ENCODE measurements at places on chromosomes 6 and 20.

- no peak for DNase-seq
Measured at GRCh38 chr20:36447101-36447500, 94.2 kb upstream of the MYL9 start.

- DNase-seq, result no peak
Measured at GRCh38 chr6:141484711-141485110, 648.0 kb upstream of the GJE1 start.

DNA sequence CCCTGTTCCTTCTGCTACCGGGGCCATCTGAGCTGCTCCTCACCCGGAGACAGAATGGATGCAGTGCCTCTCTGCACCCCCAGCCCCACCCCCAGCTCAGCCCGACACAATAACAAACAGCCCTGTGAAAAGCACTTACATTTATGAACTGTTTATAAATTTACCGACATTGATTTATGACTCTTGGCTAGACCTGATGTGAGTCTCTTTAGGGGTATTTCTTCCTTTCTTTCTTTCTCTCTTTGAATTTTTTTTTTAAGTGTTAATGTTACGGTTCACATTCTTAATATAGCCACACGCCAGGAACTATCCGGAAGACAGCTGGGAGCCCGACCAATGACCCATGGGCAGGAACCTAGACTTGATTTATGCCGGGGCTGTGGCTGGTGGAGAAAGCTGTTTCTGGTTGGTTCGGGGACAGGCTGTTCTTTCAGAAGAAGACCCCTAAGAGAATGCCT, 266.3 kb downstream of the CDC5L start:
- DNase-seq, result no peak

DNA sequence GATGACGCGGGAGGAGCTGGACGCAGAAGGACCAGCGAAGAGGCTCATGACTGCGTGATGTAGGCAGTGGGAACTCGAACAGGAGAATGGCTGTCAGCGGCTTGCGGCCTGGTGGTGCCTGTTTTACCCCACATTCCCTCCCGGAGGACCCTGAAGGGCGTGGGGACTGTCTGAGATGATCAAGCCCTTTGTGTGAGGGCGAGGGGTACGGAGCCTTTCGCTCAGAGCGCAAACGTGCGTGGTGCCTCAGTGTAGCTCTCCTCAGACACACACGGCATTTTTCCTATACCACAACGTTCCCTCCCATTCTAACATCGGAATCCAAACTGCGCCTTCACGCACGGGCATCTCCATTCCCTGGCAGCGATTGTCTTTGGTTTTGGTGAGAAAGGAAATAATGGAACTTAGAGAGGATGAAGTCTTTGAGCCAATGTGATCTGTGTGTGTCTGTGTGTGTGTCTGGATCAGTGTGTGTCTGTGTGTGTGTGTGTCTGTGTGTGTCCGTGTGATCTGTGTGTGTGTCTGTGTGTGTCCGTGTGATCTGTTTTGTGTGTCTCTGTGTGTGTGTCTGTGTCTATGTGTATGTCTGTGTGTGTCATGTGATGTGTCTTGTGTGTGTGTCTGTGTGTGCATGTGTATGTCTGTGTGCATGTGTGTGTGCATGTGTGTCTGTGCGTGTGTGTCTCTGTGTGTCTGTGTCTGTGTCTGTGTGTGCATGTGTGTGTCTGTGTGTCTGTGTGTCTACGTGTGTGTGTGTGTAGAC, 5.3 kb downstream of the PTK6 start:
- no peak for DNase-seq

GRCh38 chr6:116218172-116218633, 35.7 kb downstream of the TSPYL4 start:
- DNase-seq, result no peak

DNA sequence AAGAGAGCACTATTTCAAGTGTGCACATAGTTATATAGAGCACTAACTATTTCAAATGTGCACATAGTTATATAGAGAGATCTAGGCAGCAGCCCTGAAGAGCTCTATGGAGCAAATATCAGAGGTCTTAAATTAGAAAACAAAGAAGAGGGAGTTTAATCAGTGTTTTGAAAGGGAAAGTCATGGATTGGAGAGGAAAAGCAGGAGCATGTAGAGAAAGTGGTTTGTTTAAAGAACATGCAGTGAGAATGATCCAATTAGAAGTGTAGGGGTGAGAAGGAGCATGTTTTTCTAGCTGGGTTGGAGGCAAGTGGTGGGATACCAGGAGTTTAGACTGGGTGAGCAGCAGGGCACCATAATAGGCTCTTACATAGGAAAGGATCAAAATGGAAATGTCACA, 17.2 kb downstream of the TREML1 start:
- DNase-seq, result no peak

GRCh38 chr6:125995972-125996580, 9.7 kb downstream of the TRMT11 start:
- DNase-seq, result peak; percentile 52

- DNase-seq, result no peak
Measured at GRCh38 chr6:160781298-160781697, 79.3 kb downstream of the PLG start.

DNA sequence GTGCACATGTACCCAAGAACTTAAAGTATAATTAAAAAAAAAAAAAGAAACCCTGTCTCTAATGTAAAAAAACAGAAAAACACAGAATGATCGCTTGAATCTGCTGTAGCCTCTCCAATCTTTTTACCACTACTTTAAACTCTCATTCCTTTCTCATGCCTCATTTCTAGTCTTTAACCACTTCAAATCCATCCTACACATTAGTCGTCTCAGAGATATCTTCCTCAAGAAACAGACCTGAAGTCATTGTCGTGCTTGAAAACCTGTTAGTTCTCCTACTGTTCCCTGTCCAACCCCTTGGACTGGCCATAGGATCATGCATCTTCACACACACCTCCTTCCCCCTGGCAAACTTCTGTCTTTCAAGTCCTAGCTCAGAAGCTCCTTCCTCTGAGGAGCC, 112.1 kb upstream of the BCLAF1 start:
- no peak for DNase-seq

DNA sequence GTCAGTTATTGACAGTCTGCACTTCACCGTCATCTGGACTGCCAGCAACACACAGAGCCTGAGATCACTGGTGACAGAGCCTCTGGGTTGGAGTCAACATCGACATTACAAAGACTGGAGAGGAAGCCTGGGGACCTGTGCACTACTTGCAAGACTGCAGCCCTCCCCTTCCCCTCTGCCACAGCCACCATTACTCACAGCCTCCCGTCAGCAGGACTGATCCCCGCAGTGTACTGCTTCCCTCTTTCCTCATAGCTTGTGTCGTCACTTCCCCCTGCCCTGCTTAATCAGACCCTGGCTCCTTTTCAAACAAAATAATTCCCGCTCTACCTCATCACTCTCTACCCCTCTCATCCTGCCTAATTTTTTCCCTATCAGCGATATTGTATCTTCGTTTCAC, 235.5 kb upstream of the KCNQ5 start:
- no peak for DNase-seq

DNA sequence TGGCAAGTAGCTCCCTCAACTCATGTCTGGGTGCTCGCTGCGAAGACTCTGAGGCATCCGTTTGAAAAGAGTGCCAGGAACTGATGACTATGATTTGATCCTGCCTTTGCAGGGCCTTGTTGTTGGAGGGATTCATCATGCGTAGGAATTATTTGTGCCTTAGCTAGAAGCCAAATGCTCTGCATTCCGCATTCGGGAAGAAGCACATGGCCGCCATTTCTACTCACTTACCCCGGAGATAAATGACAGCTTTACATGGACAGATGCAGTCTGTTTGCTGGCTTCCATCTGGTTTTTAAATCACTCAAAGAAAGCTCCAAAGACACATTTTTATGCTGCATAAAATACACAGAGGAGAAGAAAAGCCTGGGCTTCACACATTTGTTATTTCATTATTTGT, 363.3 kb upstream of the CDH4 start:
- no peak for DNase-seq

GRCh38 chr6:28947067-28947765, 23.4 kb upstream of the TRIM27 start:
- no peak for DNase-seq

DNA sequence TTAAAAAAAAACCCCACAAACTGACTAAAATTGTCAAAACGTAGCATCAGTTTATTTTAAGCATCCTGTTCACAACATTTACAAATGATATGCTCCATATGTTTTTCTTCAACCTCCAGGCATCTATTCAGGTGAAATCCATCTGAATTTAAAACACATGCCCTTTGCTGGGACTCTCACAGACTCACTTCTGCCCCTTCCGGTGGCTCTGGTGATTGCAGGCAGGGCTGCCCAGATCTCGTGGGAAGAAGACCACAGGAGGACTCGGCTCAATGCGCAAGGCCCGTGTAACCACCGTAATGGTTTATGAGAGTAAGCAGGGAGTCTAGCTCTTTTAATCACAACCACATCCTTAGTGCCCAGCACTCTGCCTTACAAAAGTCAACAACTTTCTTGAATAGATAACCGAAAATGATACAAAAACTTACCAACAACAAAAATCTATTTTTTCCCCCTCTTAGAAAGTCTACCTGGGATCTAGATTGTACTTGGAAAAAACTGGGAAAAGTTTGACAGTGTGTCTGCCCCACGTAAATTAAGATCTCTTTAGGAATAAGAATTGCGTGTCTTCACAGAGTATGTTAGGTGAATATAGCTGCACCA, 139.1 kb downstream of the KIF16B start:
- DNase-seq, result peak; percentile 11

DNA sequence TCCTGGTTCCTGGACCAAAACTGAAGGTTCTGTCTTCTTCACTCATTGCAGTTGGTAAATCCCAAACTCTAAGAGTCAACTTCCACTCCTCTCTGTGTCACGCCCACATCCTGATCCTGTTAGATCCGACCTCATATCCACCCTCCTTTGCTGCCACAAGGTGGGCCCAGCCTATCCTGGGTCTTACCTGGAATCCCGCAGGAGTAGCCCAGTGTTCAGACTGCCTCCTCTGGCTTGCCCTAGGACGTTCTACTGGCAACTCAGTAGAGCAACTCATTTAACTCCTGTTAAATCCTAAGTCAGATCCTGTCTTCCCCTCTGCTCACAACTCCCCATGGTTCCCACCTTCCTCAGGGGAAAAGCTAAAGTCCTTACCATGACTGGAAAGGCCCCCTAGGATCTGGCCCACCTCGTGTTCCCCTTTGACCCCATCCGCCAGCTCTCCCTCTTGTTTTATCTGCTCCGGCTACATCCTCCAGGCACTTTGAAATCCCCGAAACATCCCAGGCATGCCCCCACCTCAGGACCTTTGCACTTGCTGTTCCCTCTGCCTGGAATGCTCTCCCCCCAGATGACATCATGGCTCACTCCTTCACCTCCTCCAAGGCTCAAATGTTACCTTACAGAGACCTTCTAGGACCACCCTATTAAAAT, 43.9 kb downstream of the TFEB start:
- DNase-seq, result no peak

DNA sequence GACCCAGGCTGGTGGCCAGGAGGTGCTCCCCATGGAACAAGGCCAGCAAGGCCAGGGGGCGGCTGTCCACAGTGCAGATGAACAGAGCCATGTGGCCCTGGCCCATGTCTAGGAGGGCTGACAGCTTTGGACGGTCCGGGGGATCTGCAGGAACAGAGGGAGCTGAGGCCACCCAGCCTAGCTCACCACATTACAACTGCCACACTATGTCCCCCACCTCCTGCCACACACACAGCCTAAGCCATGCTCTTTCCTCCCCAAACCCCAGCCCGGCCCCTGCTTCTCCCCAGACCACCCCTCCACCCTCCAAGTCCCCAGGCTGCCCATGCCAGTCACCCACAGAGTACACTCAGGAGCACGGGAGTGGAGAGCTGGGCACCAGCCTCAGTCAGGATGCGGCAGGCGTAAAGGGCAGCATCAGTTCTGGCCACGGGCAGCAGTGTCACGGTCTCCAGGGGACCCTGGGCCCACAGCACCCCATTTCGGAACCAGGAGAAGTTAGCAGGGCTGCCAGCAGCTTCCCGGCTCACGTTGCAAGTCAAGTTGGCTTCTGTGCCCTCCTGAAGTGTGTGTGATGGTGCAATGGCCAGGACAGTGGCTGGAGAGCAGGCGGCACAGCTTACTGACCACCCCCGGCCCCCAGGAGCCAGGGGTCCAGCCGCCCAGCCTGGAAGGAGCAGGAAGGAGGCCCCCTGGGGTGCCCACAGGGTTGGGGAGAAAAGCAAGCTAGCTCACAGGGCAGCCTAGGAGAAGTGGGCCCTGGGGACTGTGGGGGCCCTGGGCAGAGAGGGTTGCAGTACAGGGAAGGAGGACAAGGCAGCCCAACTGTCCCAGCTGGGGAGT, 15.2 kb upstream of the ADAM33 start:
- DNase-seq, result no peak

DNA sequence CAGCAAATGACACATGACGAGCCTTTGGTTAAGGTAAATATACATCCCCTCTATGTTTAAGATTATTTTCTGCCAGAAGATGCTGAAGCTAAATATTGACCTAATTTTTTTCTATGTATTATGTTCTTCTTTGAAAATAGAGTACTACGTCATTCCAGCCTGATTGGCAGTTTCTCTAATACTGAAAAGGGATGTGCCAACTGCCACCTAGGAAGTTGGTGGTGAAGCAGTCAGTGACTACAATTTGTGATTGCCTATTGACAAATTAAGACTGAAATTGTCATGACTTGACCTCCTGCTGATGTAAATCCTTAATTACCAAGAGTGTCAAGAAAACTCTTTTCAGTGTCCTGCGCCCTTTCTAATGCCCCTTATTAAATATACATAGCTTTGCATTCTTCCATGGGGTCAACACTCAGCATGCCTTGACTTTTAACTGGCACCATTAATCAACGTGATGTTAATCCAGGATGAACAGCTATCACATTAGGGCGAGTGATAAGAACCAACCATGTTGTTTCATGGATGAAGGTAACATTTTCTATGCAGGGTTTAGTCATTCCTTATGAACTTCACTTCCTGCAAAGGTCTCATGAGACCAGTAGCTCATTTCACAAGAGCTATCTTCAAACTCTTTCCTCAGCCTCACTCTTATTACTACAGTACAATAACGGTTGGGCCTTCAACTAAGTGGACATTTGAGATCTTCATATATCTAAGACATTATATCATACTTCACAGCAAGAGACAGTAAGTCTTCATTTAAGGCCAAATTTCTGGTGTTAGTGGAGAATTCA, 22.5 kb upstream of the SGK1 start:
- DNase-seq, result no peak

DNA sequence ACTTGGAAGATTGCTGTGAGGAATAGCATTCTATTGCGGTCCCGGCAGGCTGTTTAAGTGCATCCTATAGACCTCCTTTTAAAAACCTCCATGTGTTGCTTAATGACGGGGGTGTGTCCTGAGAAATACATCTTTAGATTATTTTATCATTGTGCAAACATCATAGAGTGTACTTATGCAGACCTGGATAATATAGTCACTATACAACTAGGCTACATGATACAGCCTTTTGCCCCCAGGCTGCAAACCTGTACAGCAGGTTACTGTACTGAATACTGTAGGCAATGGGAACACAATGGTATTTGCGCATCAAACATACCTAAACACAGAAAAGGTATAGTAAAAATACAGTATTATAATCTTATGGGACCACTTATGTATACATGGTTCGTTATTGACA, 175.6 kb downstream of the RNF144B start:
- DNase-seq, result no peak

Data from activated CD4-positive, CD25-positive, alpha-beta regulatory T cell treated with anti-CD3 and anti-CD28 coated beads, Interleukin-2, amount 50 U/mL, for 16 hours (primary cell).